Bone marrow (tissue), 2 donors: ENCODE measurements at places on chromosomes 7 and 10.

DNA sequence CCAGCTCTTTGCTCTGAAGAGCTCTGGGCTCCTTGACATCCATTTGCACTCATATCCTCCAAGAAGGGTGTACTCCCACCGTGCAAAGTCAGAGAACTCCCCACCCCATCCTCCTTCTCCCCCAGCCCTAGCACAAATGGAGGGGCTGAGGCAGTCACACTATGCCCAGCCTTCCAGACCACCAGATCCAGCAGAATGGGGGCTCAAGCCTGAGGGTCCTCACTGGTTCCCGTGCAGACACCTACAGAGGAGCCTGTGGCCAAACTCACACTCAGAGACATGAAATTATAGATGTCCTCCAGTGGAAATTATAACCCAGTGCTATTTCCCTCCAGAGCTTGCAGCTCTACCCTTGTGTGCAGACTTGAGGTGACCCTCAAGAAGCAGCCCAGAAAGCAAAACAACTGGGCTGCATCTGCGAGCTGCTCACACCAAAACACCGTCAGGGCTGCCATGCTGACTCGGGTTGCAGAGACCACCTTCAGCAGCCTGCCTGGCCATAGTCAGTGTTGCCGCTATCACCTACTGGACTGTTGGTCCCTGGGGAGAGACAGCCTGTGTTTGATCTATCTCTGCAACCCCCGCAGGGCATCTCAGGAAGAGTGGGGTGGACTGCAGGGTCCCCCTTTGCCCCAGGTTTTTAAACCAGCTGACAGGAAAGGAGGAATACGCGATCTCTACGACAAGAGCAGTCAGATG is 7.4 kb downstream of the ZNF488 start:
- DNase-seq = no peak

- DNase-seq = no peak
Measured at GRCh38 chr10:70584366-70584765, 18.2 kb downstream of the PRF1 start.

GRCh38 chr7:15399441-15399840 is 162.4 kb downstream of the AGMO start:
- no peak for DNase-seq

DNA sequence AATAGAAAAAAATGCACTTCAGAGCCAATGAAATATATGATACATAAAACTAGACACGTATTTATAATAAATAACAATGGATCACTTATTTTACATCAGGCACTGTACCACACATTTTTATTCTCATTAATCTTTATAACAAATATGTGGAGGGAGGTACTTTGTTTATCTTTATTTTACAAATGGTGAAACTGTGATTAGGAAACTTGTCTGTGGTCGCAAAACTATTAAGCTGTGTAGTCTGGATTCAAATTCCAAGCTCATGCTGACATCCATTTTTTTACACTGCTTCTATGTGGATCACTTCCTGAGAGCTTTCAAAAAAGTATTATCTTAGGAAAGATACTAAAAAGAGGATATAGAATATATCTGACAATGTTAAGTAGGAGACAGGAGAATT is 978.6 kb downstream of the SORCS1 start:
- no peak for DNase-seq

DNA sequence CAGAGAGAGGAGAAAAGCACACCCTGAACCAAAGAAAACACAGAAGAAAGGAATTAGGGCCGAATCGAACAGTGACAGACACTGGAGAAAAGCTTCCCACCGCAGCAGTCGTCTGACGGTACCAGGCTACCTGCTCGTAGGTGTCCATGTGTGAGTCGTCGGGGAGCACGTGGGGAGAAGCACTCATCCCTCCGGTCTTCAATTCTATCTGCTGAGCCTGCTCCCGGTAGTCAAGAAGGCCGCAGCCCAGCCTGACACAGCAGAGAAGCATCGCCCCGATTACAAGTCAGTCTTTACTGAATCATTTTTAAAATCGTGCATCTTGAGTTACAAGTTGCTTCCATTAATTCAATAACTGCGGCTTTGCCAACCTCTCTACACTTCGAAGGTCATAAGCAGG is 24.5 kb downstream of the PITRM1 start:
- no peak for DNase-seq

- DNase-seq = no peak
Measured at GRCh38 chr7:80259-81067, 111.9 kb upstream of the FAM20C start.

DNA sequence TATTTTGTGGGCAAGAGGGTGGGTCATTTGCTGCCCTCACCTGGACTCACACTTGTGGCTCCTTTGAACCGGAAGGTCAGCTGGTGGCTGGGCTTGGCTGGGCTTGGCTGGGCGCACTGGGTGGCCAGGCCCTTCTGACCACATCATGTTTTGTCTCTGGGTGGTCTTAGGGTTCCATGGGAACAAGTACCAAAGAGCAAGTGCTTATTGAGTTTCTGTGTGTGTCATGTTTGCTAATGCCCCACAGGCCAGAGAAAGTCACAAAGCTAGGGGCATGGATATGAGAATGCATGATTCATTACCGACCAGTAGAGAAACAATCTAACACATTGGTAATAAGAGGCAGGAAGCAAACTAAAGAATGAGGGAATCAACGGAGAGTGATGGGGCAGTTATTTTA is 33.6 kb upstream of the NRP1 start:
- DNase-seq = no peak

GRCh38 chr10:83678850-83679249 is 460.5 kb upstream of the GHITM start:
- DNase-seq = no peak

- no peak for DNase-seq
Measured at GRCh38 chr7:17501441-17502212, 203.2 kb downstream of the AHR start.

DNA sequence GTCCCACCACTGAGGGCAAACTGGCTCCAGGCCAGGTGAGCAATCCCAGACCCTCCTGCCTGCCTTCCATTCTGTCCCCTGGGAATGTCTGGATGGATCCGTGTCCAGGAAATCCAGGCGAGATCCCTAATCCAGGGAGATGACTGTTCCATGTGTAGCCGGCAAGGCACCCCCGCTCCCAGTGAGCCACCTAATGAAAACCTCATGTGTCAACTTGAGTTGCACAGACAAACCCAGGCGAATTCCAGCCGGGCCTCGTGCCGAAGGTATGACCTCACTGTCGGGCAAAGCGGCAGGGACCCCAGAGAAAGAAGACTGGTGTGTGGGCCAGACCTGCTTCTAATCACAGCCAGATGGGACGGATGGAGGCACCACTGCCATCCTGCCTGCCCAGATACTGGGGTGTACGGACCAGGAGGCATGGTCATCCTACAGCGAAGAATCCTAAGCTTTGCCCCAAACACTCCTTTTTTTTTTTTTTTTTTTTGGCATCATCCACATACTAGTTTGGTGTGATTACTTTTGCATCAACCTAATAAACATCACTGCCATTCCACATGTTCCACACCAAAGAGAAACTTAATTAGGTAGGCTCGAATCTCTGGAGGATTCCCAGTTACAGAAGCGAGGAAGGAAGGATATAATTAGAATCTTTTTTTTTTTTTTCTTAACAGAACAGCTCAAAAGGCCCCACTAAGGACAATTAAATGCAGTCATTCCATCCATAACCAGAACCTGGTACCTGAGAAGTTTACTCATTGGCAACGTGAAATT is 313.1 kb downstream of the CALN1 start:
- DNase-seq = no peak

DNA sequence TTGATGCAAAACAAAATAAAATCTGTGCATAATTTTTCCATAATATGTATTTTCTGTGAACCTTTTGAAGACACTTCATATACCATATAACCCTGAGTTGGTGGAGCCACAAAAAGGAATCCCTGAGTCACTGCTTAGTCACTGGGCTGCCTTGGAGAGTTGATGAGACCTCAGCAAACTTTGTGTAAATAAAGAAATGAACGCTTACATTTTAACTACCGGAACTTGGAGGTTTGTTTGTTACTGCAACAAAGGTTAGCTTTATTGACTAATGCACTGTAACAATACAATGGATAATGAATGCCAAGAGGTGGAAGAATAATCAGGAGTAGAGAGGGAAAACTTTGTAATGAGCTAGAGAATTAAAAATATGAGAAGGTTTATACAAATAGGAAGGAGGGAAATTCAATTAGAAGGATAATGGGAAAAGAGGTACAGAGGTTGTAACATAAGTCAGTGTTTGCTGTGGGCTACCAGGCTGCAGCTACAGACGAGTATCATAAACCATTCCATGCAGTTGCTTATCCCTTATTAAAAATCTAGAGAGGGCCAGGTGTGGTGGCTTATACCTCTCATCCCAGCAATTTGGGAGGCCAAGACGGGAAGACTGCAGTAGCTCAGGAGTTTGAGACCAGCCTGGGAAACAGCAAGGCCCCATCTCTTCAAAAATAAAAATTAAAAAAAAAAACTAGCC is 1042.1 kb downstream of the TYW1 start:
- no peak for DNase-seq

DNA sequence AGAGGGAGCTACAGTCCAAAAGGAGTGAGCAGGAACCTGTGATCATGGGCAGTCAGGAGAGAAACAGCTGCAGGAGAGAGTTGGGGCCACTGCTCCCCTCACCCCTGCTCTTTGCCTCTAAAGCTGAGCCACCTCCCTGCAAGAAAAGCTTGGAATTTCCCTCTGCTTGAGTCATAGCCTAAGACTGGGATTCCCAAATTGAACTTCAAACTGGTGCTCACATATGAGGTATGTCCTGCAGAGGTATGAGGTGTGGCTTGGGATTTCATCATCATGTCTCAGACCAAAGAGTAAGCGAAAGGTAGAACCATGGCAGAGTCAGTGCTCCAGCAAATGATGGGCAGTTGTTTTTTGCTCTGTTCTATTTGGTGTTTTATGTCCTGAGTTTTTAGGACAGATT is 237.1 kb upstream of the NRP1 start:
- no peak for DNase-seq

GRCh38 chr10:7121154-7121797 is 289.6 kb downstream of the SFMBT2 start:
- DNase-seq = peak; percentile 43
